ENCODE measurements at places on chromosomes 5 and 9. TPM values are rescaled to one million over a fixed set of nuclear protein-coding genes. Genes with fewer than 3 reads are reported as not detected.

Gene PAEP
- not detected for total RNA-seq

DNA sequence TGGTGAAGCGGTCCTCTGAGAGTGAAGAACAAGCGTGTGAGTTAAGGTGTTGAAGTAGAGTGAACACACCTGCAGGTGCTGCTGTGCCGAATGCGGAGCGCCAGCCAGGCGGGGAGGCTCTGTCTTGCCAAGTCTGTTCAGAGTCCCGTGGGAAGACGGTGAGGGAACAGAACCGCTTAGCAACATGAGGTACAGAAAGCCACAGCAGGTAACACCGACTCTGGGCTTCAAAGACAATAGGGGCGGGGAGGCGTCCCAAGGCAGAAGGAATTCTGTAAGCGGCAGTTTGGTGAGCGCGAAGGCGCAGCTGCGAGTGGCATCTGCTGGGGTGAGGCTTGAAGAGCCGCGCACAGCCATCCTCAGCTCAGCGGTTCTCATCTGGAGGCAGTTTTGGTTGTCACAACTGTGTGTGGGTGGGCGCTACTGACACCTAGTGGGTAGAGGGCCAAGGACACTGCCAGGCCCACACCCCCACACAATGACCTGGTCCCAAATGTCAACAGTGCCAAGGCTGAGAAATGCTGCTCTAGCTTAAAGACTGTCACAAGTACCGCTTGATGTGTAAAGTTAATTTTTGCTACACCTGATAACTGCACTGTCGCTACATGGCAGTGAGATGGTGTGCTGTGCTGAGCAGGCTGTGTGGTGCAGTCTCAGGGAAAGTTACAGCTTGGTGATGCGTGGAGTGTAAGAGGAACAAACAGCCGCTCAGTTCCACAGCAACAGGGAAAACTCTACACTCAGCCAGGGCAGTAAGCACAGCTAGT lies 67.4 kb upstream of the TBC1D9B start:
- DNase-seq, result peak; percentile 56

- peak; percentile 38 for DNase-seq
Observed at GRCh38 chr5:82349652-82350051, 71.5 kb upstream of the RPS23 start.

- DNase-seq, result no peak
Observed at GRCh38 chr5:101673120-101673519, 623.0 kb downstream of the SLCO4C1 start.

Data from Caco-2 (cell line).